Right hindlimb (tissue), 1 donor: ENCODE measurements at places on chromosomes 7 and 10.
A peak's percentile ranks its signal among the peaks of the same experiment; 100 is the strongest.

DNA sequence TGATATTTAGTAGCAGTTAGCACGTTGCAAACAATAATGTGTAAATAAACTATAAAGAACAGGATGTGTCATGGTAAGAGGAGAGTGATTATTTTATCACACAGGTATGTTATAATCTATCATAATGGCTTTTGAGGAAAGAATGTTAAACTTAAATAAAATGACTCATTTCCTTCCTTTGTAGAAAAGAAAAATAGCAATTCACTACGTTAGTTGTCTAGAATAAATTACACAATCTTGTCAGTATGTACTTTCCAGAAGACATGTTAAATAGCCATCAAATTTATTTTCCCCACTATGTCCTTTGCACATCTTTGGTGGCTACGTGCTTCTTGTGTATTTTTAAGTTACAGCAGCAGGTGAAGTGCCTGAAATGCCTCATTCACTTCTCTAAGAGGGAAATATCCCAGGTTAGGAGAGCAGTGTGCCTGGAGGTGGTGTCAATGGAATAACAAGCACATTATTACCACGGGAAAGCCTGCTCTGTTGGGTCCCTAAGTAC lies 133.8 kb downstream of the SEMA3A start:
- DNase-seq, result no peak

DNA sequence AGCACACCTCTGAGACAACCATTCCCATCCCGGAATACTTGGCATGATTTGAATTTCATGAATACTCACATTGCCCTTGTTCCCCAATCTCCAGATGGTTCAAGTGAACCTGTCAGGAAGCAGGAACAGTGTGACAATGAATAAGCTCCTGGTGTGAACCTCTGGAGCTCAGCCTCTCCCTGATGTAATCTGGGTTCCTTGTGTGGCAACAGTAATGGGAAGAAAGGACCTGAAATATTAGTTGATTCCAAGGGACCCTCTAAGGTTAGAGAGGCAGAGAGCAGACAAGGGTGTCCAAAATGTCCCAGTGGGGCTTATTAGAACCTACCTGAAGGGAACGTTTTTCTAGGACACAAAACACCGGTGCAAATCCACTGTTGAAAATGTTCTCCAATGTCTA lies 8.5 kb downstream of the OR2A7 start:
- DNase-seq, result peak; percentile 11

DNA sequence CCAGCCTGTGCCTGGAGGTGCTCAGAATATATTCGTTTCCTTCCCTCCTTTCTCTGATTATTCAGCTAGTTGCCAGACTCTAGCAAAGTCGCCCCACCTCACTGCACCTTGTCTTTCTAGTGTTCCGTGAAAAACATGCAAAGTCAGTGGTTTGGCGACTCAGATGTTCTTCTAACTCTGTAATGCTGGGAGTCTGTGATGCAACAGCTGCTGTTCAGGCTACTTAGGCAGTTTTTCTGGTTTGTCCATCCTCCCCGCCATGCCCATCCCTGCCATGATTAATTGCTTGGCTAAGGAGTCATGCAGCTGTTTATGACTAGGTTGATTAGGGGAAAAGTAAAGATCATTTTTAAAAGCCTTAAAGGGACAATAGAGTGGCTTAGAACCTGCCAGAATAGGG lies 99.4 kb downstream of the MTPN start:
- DNase-seq, result peak; percentile 37

GRCh38 chr7:149133028-149133710 lies 7.0 kb upstream of the ZNF425 start:
- DNase-seq, result no peak

GRCh38 chr10:133096616-133097269 lies 9.0 kb downstream of the ADGRA1 start:
- no peak for DNase-seq

DNA sequence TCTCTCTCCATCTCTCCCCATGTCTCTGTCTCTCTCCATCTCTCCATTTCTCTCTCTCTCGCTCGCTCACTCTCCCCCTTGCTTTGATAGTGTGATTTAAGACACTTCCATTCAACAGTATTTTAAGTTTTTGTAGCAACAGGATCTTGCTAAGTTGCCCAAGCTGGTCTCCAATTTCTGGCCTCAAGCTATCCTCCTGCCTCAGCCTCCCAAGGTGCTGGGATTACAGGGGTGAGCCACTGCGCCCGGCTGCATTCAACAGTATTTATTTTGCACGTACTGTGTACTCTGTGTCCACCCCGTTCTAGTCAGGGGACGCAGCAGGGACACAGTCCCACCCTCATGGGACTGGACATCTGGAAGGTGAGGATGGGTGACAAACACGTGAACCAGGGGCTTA lies 14.4 kb upstream of the PDGFA start:
- no peak for DNase-seq

GRCh38 chr10:119688033-119688508 lies 36.9 kb downstream of the BAG3 start:
- no peak for DNase-seq

DNA sequence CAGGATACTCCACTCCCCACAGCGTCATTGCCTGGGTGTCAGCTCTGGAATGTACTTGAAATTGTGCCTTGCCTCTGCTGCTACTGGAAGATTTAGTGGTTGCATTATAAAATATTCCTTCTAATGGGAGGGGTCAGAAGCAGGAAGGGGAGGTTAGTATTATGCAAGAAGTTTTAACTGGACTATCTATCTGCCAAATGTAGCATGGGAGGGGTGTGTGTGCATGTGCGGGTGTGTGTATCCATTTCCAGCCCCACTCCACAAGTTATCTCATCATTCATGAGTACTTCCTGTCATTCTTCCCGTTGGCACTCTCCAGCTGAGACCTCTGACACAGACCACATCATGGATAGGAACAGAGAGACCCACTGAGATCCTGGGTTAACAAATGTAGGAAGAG lies 13.4 kb downstream of the MBL2 start:
- no peak for DNase-seq

- DNase-seq, result no peak
Observed at GRCh38 chr7:155489862-155490696, 32.1 kb downstream of the EN2 start.

DNA sequence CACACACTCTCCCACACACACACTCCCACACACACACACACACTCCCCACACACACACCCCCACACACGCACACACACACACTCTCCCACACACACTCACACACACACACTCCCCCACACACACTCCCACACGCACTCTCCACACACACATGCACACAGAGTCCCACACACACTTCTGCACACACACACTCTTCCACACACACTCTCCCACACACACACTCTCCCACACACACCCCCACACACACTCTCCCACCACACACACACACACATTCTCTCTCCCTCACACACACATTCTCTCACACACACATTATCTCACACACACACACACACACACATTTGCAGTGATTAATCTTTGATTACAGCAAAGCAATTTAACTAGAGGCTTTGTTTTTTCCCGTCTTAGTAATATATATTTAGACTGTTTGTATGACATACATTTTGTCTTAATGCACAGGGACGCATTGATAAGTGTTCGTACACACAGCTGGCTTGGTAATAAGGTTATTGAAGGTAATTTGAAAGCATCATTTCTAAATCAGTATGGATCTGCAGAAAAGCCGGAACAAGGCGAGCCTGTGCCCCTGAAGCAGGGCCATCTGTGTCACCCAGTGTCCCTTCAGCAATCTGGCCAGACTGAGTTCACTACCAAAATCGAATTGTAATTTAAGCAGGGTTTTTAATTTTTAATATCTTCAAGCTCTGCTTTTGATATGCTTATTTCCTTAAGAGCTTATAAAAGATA lies 69.9 kb upstream of the SH2B2 start:
- no peak for DNase-seq

GRCh38 chr7:17699696-17700095 lies 240.6 kb downstream of the SNX13 start:
- no peak for DNase-seq

- no peak for DNase-seq
Observed at GRCh38 chr10:22573820-22574569, 140.4 kb downstream of the PIP4K2A start.

- DNase-seq, result peak; percentile 38
Observed at GRCh38 chr7:135620980-135621850, 41.1 kb upstream of the STMP1 start.

DNA sequence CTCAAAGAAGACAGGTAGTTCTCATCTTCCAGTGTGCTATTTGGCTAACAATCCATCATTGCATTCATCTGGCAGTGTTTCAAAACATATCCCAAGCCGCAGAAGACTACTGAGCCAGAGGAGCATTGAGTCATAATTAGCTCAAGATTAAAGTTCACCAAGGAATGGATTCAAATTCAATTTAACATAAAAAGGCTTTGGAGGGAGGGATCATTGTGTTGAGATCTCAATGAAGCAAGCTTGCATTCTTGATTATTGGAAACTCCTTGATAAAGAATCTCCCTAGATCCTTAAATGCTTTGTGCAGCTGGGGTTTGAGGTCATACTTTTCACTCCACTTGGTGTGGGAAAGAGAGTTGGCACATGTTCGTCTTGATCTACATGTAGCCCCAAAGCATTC lies 142.8 kb upstream of the SEMA3A start:
- DNase-seq, result no peak
